ENCODE measurements at places on chromosomes 4 and X.
A peak's percentile ranks its signal among the peaks of the same experiment; 100 is the strongest.

GRCh38 chr4:40333921-40334352 lies 1.2 kb upstream of the CHRNA9 start:
- peak; percentile 89 for DNase-seq

DNA sequence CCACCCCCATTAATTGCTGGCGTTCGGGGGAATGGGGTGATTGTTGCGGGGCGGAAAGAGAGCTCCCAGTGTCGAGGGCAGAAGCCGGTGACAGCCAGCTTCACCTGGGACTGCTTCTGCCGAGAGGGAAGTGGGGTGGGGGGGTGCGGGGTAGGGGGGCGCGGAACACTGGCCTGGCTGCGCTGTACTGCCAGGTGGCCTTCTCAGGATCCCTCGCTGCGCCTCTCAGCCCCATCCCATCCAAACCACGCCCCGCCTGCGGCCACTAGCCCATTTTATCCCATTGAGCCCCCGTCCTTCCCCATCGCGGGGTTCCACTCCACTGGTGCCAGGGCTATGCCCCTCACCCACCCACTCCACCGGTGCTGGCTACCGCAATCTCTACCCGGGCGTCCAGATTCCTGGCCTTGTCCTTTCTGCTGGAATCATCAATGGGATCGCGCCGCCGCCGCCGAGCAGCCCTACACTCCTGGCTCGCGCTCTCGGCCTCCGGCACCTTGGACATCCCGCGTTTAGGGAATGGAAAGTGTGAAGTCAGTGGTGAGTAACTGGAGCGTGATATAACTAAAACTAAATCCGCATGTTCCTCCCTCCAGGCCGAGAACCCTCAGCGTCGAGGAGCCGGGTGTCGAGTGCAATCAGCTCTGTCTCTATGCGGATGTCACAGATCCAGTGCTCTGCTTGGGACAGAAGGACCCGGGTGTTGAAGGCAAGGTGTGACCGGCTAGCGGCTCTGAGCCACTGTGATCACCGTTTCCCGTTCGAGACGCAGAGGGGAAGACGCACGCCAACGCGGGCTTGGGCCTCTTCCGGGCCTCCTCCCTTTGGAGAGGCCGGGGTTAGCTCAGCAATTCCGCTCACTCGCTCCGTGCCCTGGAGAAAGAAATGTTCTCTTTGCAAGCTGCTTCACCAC lies 20.5 kb downstream of the NKX3-2 start:
- DNase-seq = peak; percentile 9

- peak; percentile 5 for DNase-seq
Observed at GRCh38 chrX:15973946-15974345, 119.3 kb upstream of the AP1S2 start.

- no peak for DNase-seq
Observed at GRCh38 chr4:41881981-41882624, 53.1 kb upstream of the TMEM33 start.

- no peak for DNase-seq
Observed at GRCh38 chr4:110088670-110089069, 109.7 kb downstream of the ELOVL6 start.

GRCh38 chr4:172168888-172169287 lies 355.7 kb downstream of the GALNTL6 start:
- DNase-seq = no peak

- DNase-seq = peak; percentile 43
Observed at GRCh38 chrX:130330706-130331105, 9.0 kb upstream of the SLC25A14 start.

DNA sequence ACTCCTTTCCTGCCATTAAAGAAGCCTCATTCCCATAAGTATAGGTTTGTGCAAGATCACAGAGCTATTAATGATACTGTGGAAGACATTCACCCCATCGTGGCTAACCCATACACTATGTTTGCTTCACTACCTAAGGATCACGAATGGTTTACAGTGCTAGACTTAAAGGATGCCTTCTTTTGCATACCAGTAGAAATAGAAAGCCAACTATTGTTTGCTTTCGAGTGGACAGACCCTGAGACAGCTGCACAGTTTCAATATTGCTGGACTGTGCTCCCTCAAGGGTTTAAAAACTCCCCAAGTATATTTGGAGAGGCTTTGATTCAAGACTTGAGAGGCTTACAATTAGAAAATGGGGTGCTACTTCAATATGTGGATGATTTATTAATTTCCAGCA lies 16.0 kb upstream of the PAPSS1 start:
- no peak for DNase-seq

- DNase-seq = no peak
Observed at GRCh38 chr4:20318001-20318908, 66.5 kb downstream of the SLIT2 start.

- no peak for DNase-seq
Observed at GRCh38 chrX:71215338-71215912, 7.6 kb upstream of the GJB1 start.

DNA sequence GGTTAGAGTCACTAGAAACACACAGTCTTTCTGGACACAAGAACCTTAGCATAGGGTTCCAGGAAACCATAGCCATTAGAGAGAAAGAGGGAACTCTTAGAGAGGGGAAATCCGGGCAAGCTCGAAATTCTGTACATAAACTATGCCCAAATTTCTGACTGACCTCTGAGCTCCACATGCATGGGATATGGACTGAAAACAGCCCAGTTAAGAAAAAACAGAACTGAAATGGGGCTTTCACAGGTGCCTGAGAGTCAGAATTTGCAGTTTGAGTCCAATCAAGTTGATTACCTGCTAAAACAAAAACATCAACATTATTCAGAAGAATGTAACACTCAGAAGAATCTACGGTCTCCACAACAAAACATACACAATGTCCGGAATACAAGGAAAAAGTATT lies 13.1 kb downstream of the DCHS2 start:
- no peak for DNase-seq

GRCh38 chr4:2352171-2352570 lies 66.3 kb downstream of the ZFYVE28 start:
- no peak for DNase-seq

- no peak for DNase-seq
Observed at GRCh38 chr4:173379929-173380328, 9.2 kb downstream of the SAP30 start.

- no peak for DNase-seq
Observed at GRCh38 chrX:125627676-125628075, 308.0 kb downstream of the TEX13C start.

DNA sequence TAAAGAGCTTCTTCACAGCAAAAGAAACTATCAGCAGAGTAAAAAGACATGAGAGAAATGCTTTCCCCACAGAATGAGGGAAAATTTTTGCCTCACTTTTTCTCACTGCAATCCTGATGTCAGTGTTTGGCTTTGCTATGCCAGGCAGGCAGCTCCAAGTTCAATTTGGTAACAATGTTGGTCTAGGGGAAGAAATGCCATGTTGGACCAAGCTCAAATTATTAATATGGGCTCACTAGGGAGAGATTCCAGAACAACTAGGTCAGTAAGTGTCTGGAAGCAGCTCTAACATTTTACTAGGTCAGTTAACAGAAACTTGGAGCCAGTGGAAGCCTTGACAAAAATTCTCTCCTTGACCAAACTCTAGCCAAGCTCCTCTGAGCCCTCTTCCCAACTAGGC lies 95.4 kb downstream of the NAF1 start:
- peak; percentile 14 for DNase-seq

- DNase-seq = peak; percentile 28
Observed at GRCh38 chrX:73683236-73683859, 120.4 kb downstream of the CHIC1 start.

- no peak for DNase-seq
Observed at GRCh38 chrX:106171293-106171820, 3.3 kb downstream of the PWWP3B start.

DNA sequence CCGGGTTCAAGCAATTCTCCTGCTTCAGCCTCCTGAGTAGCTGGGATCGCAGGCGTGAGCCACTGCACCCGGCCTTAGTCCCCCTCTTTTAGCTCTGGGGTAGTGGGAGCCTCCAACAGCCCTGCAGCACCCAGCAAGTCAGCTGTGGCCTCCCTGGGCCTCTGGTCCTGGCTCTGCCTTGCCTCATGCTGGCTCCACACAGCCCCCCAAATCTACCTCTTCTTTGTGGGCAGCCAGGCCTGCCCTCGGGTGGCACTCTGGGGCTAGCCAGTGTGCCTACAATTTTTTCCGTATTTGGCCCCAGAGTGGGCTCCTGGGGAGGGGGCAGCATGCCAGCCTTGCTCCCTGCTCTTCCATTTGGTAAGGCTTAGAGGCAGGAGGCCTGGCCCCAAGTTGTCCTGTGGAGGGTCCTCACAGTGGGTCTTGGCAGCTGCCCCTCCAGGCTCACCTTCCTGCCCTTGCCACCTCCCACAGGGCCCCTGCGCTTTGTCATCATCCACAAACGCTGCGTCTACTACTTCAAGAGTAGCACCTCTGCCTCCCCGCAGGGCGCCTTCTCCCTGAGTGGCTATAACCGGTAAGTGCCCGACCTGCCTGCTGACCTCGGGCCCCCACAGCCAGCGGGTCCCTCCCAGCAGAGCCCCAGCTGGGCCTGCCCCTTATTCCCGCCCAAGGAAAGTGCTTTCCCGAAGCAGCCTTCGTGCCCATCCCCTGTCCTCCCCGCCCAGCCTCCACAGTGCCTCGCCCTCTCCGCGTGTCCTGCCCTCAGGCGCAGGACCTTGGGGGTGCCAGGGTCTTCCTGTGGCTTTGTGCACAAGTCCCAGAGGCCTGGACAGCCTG lies 21.0 kb upstream of the ADD1 start:
- no peak for DNase-seq

DNA sequence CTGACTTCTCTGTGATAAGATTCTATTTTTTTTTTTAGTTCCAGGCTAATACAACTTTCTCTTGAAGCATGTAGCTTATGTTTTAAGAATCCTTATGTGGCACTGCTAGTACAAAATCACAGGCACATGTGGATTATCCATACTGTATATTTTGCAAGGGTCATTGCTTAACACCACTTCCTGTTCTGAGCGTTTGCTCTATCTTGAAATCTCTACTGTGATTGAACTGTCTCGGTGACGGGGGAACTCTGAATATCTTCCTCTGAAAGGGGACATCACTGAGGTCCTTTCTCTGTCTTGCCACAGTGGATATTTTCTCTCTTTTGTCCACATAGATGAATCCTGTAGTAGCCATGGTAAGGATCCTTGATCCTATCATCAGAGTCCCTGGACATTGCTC lies 2.1 kb upstream of the WFS1 start:
- no peak for DNase-seq

- DNase-seq = peak; percentile 32
Observed at GRCh38 chrX:97399400-97399799, 515.7 kb downstream of the RPA4 start.

GRCh38 chrX:115023139-115023538 lies 5.7 kb upstream of the IL13RA2 start:
- peak; percentile 24 for DNase-seq

GRCh38 chrX:72604705-72605104 lies 32.1 kb upstream of the HDAC8 start:
- DNase-seq = no peak

DNA sequence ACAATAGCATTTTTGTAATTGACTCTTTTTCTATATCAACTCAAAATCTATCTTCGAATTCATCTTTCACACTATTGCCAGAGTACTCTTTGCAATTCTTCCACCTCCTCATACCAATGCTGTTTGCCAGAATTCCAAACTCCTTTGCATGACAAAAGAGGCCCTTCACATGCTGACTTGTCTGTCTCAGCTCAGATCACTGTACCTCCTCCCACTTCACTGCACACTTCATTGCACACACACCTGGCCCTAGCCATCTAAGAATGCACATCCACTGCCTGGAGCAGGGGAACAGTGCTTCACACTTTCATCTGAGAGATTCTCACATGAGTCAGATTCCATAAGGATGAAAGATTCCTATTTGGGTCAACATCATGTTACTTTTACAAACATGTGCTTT lies 56.5 kb downstream of the PRDM5 start:
- no peak for DNase-seq

DNA sequence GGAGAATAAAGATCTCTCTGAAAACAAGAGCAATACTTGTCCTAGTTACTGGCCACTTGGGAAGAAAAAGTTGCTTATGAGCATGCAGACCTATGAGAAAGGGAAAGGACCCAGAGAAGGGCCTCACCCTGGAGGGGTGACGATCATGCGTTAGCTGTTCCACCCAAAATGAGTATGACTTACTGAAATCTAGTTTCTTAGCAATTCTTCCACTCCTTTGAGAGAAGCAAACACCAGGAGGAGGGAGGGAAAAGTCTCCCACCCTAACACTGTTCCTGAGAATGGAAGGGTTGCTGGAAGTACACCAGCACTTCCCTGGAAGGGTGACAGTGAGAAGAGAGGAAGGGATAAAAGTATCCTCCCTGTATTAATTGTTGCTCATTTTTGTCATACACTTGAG lies 107.9 kb downstream of the ADGRL3 start:
- no peak for DNase-seq

GRCh38 chr4:128635955-128636560 lies 173.4 kb upstream of the JADE1 start:
- no peak for DNase-seq

DNA sequence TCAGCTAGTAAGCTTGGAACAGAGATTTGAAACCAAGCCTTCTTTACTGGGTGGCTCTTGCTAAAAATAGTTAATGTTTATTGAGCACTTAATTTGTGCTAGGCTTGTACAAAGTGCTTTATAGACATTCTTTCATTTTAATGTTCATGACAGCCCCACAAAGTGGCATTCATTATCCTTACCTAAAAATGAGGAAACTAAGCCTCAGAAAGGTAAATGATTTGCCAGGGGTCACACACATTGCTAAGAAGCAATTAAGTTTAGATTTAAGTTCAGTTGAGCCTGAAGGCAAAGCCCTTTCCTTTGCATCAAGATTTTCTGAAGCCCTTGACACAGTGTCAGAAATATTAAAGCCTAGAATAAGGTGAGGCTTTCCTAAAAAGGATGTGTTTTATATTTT lies 327.5 kb upstream of the FGF13 start:
- no peak for DNase-seq
